ENCODE measurements at places on chromosomes 7 and 10.
A peak's percentile ranks its signal among the peaks of the same experiment; 100 is the strongest.

GRCh38 chr7:1679326-1679965 lies 9.4 kb downstream of the ELFN1 start:
- DNase-seq, result no peak

GRCh38 chr7:44193011-44193802 lies 4.0 kb upstream of the GCK start:
- no peak for DNase-seq

- no peak for DNase-seq
Observed at GRCh38 chr7:108421720-108422331, 34.4 kb downstream of the NRCAM start.

DNA sequence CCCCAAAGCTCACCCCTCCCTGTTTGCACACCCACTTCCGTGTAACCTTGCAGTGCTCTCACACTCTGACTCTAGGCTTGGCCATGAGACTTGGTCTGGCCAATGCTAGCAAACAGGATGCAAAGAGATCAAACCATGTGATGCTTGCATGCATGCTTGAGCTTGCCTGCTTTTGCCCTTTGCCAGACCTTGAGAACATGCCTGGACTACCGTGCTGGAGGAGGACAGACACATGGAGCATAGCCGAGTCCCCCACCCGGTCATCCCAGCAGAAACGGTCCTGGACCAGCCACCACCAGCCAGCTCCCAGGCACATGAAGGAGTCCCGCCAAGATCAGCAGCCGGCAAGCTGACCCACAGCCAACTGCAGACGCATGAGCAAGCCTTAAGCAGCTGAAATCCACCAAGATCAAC lies 23.4 kb downstream of the PYROXD2 start:
- no peak for DNase-seq

DNA sequence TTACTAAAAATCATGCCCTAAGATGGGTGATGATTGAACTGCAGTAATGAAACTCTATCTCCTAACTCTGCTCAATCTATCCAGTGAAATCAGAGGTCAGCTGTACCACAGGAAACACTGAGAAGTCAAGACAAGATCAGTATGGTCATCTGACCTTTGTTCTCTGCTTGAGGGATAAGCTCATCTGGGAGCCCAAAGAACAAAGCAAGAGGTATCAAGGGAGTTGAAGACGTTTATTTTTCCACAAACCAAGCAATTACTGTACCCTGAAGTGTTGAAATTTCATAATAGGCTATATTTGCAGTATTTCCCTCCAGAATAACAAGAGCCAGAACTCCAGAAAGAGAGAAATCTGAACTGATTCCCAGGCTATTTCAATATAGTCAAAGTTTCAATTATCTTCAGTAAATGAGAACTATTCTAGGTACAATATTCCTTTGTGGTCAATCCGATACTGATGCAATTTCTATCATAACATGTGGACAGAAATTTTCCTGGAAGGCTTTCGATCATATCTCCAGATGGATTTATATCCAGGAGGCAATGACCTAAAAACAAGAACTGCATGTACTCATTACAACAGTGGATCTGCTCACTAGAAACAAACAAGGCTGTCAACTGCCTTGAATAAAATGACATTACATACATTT lies 345.3 kb downstream of the TNS3 start:
- DNase-seq, result no peak

- DNase-seq, result no peak
Observed at GRCh38 chr7:90192876-90193750, 18.4 kb upstream of the STEAP2 start.

DNA sequence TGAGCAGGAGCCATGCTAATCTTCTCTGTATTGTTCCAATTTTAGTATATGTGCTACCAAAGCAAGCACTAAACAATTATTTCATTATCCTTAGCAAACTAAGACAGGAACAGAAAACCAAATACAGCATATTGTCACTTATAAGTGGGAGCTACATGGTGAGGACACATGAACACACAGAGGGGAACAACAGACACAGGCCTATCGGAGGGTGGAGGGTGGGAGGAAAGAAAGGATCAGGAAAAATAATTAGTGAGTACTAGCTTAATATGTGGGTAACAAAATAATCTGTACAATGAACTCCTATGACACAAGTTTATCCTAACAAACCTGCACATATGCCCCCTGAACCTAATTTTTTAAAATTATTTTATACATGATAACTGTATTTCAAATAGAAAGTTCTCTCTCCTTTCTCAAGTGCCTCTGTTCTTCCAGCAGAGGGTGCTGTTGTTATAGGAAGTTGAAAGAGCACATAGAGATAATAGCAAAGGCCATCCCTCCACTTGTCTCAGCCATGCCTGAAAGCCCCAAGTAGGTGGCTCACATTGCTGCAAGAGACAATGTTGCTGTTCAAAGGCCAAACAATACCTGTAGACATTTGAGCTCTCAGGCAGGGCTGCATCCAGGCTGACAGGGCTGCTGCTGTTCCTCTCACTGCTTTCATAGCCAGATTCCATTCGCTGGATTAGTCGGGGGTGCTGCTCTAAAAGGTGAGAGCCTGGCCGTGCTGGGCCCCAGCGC lies 33.4 kb upstream of the PPP3CB start:
- peak; percentile 65 for DNase-seq

- no peak for DNase-seq
Observed at GRCh38 chr10:127278001-127278400, 81.6 kb upstream of the INSYN2A start.

DNA sequence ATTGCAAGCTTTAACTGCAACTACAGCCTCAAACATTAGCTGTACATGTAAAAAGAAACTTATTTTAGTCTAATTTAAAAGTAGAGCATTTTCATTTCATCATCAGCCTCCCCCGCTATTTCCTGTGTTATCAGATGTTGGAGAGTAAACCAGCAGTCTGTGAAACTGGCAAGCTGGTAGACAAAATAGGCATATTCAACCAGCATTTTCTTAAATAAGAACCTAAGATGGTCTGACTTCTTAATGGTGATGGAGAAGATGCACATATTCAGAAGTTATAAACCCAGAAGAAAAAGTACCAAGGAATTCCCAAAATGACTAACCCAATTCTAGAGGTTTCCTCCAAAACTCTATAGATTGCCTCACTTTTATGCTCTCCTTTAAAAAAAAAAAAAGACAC lies 24.9 kb downstream of the PIK3AP1 start:
- DNase-seq, result no peak

DNA sequence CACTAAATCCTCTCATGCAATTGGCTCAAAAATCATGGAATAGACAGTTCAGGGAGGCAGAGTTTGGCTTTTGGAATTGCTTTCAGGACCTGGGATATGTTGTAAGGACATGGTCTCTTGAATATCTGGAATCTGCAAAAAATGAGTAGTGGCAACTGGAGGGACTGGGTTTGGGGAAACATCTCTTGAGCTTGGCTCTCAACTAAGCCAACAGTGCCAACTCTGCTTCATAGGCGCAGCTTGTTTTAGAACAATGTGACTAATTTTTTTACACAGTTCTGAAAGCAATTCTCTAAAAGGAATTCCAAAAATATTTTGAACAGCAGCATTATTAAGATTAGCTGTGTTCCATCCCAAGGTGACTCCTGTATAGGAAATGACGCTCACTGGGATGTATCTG lies 121.5 kb upstream of the DPP6 start:
- no peak for DNase-seq

GRCh38 chr10:73522263-73522662 lies 26.4 kb upstream of the PPP3CB start:
- DNase-seq, result no peak

- DNase-seq, result no peak
Observed at GRCh38 chr7:91710881-91711280, 169.6 kb downstream of the MTERF1 start.

DNA sequence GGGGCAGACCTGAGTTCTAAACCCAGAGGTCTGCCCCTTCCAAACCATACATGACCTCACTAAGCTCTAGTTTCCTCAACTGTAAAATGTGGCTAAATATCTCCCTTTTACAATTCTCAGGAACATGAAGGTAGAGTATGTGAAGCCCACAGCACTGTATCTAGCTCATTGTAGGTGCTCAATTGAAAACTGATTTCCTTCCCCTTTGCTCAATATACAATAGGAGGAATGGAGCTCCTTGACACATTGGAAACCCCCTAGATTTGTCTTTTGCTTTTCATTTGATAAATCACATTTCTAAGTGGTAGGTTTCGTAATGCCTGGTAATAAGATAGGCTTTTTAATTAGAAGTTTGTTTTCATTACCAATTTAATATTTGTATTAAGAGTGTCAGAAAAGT lies 153.3 kb downstream of the ARID5B start:
- no peak for DNase-seq

DNA sequence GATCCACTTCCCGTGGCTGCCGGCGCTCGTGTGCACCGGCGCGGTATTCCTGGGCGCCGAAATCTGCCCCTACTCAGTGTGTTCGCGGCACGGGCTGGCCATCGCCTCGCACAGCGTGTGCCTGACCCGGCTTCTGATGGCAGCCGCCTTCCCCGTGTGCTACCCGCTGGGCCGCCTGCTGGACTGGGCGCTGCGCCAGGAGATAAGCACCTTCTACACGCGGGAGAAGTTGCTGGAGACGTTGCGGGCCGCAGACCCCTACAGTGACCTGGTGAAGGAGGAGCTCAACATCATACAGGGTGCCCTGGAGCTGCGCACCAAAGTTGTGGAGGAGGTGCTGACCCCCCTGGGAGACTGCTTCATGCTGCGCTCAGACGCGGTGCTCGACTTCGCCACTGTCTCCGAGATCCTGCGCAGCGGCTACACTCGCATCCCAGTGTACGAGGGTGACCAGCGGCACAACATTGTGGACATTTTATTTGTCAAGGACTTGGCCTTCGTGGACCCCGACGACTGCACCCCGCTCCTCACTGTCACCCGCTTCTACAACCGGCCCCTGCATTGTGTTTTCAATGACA lies 1.3 kb downstream of the CNNM1 start:
- no peak for DNase-seq

DNA sequence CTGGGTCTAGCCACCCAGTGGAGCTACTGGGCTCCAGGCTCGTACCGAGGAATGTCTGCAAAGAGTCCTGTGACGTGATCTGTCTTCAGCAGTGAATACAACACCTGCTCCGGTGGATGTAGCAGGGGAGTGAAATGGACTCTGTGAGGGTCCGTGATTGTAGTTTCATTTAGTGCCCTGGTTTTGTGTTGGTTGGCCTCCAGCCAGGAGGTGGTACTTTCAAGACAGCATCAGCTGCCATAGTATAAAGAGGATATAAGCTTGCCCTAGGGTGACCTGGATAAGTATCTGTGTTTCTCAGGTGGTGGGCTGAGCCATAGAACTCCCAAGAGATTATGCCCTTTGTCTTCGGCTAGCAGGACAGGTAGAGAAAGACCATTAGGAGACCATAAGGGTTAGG lies 24.6 kb upstream of the WNT2 start:
- no peak for DNase-seq

GRCh38 chr10:77533146-77533886 lies 104.3 kb downstream of the KCNMA1 start:
- DNase-seq, result no peak
